Inflammatory macrophage (primary cell): ENCODE measurements at places on chromosomes 6 and 20.

DNA sequence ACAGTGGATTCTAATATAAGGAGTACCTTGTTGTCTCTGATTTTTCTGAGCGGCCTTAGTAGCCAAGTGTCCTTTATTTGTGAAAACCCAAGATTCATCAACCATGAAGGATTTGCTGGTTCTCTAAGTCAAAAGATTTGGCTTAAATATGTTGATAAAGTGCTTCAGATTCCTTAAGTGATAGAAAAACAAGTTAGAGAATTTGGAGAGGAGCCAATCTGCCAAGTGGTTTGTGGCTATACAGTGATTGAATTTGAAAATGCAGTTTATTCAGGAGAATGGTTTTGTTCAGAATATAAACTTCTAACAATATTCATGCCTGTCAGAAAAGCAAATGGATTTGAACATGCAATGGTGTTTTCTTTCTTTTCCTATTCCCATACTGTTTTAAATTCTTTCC, 54.8 kb downstream of the CAP2 start:
- no peak for DNase-seq

- peak; percentile 20 for DNase-seq
Measured at GRCh38 chr20:51562332-51563173, 20.0 kb upstream of the NFATC2 start.

- no peak for DNase-seq
Measured at GRCh38 chr20:21712443-21713059, 7.1 kb downstream of the PAX1 start.

GRCh38 chr6:100465701-100466409, 1.1 kb upstream of the SIM1 start:
- no peak for DNase-seq

DNA sequence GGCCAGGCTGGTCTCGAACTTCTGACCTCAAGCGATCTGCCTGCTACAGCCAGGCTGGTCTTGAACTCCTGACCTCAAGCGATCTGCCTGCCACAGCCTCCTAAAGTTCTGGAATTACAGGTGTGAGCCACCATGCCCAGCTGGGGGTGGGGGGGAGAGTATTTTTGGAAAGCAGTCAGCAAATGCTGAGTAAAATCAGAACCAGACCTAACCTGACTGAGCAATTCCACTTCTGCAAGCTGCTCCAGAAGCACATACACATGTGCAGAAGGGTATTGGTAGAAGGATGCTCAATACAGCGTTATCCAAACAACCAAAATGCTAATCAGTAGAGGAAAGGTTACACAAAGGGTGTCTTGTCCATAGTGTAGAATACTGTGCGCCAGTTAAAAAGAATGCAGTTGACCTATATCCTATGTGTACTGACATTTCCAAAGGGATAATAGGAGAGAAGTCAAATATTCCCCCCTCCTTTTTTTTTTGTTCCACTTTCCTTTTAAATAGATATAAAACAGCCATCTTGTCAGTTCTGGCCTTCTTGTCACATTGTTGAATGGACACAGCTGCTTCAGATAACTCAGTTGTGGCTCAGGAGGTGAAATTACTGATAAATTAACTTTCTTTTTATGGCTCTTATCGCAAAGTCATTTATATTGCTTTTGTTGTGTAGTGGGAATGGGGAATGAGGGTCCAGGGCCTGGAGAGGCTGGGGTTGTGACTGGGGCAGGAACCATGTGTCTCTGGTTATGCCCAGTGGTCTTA, 74.6 kb downstream of the DTD1 start:
- no peak for DNase-seq

DNA sequence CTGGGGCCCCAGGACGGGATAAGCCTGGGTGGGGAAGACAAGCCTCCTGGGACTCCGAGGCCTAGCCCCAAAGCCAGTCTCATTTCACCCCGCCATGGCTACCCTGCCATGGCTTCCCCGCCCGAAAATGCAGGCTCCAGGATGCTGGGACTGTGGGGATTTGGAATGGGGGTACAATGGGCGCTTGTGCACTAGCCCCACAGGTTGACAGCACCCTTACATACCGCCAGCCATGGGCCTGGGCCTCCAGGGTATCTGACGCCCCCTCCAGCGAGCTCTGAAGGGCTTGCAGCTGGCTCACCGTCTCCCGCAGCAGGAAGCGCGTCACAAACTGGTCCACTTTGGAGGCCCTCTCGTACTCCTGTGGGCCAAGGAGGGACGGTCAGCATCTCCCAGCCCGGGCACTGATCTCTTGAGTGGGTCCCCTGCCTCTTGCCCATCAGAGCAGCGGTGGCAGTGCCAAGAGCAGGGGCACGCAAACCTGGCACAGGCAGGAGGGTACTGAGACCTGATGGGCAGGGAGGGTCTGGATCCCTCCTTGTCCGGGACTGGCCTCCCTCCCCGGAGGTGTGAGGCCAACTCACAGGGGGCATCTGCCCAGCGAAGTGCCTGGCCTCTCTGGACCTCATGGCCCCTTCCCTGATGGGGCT, 2.0 kb upstream of the C20orf144 start:
- DNase-seq: no peak

DNA sequence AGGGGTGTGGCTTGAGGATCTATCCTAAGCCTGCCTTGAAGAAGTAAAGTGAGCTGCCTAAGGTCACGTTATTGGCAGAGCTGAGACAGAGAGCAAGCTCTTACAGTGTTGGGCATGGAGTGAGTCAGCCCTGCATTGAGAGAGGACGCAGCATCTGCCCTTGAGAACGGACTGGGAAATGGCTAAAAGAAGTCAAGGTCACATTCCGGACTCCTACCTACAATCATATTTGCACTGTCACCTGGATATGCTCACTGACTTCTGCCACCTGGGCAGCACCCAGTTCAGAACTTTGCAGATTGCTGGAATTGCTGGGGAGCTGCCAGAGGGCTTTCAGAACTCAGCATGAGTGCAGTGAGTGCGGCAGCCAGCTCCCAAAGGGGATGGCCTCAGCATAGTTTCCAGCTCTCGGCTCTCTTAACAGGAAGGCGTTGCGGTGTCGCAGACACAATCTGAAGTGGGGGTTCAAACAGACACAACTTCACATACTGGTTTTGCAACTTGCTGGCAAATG, 199.3 kb upstream of the SGK1 start:
- no peak for DNase-seq

- peak; percentile 97 for DNase-seq
Measured at GRCh38 chr20:5065879-5066383, 53.8 kb downstream of the PCNA start.

GRCh38 chr6:334536-335510, 42.5 kb downstream of the DUSP22 start:
- peak; percentile 60 for DNase-seq

- DNase-seq: peak; percentile 7
Measured at GRCh38 chr6:49541210-49541724, 9.2 kb upstream of the C6orf141 start.

- no peak for DNase-seq
Measured at GRCh38 chr6:153214436-153214835, 83.4 kb upstream of the RGS17 start.

GRCh38 chr20:658202-658601, 5.2 kb upstream of the SRXN1 start:
- no peak for DNase-seq

- no peak for DNase-seq
Measured at GRCh38 chr6:115570331-115570730, 490.4 kb downstream of the FRK start.

- DNase-seq: no peak
Measured at GRCh38 chr6:15256538-15257271, 10.8 kb downstream of the JARID2 start.

GRCh38 chr6:153032255-153032882, 29.9 kb upstream of the MTRF1L start:
- DNase-seq: no peak

- DNase-seq: peak; percentile 98
Measured at GRCh38 chr6:31665501-31666336, at the start of gene CSNK2B. TSS of gene CSNK2B (plus strand) at chr6:31666080. CDS start at chr6:31666832, 752 bp downstream.
